NCI-H2081 (cell line): ENCODE measurements at places on chromosomes 13 and 19.

- peak; percentile 89 for DNase-seq
Measured at GRCh38 chr13:39765801-39766463, 110.5 kb downstream of the COG6 start.

- no peak for DNase-seq
Measured at GRCh38 chr19:31181535-31181934, 167.7 kb downstream of the TSHZ3 start.

DNA sequence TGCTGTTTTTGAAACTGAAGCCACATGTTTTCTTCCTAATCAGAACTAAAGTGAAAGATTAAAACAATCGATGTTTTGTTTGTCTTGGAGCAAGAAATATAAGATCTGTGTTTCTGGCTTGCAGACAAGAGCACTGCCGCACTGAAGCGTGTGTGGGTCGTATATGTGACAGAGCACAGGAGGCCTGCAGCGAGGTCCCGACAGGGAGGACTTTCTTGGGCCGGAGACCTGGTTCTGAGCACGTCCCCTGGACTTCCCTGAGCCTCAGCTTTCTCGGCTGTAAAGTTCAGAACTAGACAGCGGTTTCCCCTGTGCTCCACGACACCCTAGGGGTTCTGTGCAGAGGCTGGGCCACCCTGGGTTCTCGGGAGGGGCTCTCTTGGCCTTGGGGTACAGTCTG, 60.5 kb downstream of the GADD45B start:
- DNase-seq = no peak

GRCh38 chr19:31448221-31448657, 99.0 kb upstream of the TSHZ3 start:
- no peak for DNase-seq

DNA sequence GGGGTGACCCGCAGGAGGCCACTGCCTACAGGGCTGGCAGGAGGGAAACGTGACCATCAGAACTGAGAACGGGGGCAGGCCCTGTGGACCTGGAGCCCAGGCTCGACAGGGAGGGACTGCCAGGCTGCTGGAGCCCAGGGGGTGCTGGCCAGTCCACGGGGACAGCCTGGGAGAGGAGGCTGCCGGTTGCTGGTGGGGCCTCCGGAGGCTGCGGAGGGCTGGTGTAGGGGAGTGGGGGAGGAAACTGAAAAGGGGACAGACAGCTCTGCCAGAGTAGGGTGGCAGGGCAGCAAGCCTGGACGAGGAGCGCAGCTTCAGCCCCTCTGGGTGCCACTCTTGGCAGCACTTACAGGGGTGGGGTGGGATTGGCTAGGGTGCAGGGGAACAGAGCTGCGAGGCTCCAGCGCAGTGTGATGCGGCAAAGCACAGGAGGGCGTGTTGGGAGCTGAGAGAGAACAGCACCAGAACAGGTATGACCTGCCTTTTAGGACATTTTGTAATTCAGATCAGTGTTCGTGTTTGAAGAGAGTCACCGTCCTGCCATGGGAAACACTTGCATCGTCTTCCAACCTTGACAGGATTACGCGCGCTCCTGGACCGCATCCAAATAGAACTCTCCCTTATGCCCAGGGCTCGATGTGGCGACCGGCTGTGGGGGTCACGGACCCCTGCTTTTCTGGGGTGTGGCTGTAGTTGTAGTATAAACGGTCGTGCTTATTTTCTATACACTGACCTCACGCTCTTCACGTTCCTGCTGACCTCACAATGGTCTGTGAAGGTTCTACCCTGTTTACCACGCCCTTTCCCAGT, 19.9 kb upstream of the ARHGEF7 start:
- DNase-seq = no peak

GRCh38 chr13:51267622-51268021, 45.4 kb downstream of the FAM124A start:
- no peak for DNase-seq

DNA sequence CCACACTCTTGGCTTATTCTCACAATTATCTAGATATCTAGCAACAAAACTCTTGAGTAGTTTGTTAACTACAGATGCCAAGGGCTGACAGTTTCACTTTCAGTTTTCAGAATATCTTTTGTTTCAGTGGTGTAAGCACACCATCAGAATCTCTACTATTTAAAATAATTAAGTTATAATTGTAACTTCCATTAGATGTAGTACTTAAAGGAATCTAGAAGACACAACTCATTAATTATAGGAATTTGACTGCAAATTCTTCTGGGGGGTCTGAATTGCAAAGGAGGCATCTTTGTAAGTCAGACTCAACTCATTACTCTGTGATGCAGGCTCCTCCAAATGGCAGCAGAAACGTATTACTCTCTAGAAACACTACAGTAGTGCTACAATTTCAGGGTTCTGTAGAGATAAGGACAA, 44.9 kb upstream of the USPL1 start:
- DNase-seq = no peak

DNA sequence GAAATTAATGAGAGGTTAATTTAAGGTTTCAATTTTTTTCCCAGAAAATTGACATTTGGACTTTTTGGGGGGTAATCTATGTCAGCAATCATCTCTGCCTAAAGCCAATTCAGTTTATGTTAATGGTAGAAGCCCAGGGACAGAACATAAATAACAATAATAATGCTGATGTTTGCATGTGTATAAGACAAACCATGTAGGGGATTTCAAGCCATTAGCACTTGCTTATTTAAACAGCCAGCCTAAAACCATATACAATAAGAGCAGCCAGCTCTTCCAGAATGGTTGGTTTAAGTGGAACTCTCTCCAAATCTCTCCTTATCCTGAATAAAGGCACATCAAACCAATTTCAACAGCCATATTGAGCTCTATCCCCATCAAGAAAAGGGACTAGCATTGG, 7.0 kb upstream of the FOXO1 start:
- no peak for DNase-seq

DNA sequence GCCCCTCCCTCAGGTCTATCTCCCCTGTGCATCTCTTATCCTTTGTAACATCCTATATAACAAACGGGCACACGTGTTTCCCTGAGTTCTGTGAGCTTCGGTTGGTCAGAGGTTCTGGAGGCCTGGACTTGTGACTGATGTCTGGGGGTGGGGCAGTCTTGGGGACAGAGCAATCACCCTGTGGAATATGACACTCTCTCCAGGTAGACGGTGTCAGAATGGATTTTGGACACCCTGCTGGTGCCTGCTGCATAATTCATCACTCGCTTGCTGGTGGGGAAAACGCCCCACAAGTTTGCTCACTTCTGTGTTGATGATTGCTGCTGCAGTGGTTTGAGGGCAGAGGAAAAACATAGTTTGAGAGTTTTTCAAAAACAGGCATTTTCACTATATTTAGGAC, 223.2 kb downstream of the UQCRFS1 start:
- DNase-seq = no peak

GRCh38 chr13:100825557-100825956, 151.0 kb upstream of the TMTC4 start:
- no peak for DNase-seq

GRCh38 chr13:49410006-49410405, 33.9 kb downstream of the CAB39L start:
- DNase-seq = no peak

DNA sequence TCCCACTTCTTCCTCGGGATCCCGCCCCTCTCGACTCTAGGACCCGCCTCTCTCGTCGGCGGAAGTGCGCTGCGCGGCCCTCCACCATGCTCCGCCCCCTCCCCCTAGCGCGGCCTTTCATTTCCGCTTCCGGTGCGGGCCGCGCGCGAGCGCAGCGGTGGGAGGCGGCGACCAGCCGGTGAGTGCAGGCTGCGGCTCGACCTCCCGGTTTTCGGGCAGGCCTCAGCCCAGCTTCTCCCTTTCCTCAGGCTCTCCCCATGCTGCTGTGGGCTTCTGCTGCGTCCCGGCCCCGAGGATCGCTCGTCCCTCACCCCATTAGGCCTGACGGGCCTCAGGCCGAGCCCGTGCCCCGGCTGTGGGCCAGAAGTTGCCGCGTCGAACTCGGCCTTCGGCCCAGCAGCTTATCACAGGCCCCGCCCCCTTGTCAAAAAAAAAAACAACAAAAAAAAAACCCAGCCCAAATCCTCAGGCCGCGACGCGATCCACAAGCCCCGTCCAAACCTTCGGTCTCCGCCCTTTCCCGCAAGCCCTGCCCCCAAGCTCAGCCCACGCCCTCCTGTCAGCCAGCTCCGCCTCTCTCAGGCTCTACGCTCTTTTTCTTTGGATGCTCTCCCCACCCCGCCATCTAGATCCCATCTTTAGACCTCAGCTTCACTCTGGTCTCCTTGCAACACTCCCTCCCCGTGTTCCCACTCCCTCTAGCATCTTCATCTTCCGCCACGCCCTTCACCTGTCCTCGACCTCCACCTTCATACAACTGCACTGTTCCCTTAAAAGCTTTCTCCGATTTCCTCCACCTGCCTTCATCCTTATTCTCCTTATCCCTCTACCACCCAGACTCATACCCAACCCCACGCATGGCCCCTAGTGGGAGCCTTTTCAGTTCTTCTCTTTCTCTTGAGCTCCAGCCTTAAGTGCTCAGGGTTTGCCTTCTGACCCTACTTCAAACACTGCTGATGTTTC, at the start of gene CLASRP:
TSS of gene CLASRP (plus strand) at position 115 of the 963 bp plus-strand sequence. CDS start 1,168 bp downstream, outside the sequence.
- DNase-seq = peak; percentile 81

DNA sequence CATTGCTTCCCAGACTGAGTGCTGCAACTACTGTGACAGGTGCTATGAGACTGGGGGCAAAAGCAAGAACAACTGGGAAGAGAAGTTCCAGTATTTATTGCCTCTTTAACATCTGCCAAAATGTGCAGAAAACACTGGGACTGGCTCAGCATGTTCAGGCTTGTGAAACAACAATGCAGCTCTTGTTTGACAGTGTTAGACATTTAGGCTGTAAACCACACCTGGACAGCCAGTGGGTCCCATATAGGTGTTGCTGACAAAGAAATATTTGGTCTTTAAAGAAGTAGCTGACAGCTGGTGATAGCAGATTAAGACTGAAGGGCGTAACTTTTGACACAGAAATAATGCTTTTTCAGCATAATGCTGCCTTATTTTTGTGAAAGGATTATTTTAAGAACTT, 88.1 kb downstream of the STOML3 start:
- peak; percentile 57 for DNase-seq

DNA sequence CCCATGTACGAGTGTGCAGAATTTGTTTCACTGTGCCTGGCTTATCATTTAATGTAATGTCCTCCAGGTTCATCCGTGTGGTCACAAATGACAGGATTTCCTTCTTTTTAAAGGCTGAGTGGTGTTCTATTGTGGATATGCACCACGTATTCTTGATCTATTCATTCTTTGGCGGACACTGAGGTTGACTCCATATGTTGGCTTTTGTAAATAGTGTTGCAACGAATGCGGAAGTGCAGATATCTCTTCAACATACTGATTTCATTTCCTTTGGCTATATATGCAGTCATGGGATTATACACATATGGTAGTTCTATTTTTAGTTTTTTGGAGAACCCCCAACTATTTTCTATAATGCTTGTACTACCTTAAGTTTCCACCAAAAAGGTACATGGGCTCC, 13.0 kb downstream of the OR7A5 start:
- no peak for DNase-seq

DNA sequence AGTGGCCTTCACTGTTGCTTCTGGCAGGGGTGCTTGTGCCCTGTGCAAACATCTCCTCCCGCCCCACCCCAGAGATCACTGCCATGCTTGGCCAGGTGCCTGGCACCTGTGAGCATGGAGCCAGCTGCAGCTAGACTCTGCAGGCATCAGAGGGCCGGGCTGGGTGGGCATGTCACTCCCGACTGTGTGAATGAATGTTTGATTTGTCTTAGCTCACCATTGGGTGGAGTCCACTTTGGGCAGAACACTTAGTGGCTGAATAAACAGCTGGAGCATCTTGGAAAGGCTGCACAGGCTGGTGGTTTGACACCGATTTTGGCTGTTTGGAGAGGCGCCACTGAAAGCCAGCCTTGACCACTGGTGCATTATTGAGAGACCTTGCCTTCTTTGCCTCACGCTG, 267.3 kb downstream of the DLEU7 start:
- DNase-seq = peak; percentile 84

GRCh38 chr13:113299951-113300350, 2.9 kb downstream of the LAMP1 start:
- DNase-seq = no peak

- no peak for DNase-seq
Measured at GRCh38 chr13:60398907-60399589, 2.0 kb downstream of the TDRD3 start.

DNA sequence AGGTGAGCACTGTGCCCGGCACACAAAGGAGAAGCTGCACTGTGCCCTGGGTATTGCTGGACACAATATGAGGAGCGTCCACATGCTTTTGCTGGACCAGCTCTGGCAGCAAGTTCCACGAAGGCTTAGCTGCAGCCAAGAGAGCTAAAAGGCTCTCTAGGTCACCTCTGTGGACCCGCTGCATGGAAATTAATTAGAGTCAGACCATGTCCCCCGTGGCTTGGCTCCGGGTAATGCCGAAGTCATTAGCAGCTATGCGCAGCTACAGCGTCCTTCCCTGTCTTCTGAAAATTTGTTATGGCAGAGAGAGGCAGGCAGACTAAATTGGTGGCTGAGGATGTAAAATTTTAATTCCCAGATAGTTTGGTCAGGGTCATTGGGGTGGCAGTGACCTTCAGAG, 271.5 kb downstream of the SLC7A1 start:
- DNase-seq = no peak

GRCh38 chr13:42880056-42880605, 98.7 kb downstream of the FAM216B start:
- DNase-seq = no peak

DNA sequence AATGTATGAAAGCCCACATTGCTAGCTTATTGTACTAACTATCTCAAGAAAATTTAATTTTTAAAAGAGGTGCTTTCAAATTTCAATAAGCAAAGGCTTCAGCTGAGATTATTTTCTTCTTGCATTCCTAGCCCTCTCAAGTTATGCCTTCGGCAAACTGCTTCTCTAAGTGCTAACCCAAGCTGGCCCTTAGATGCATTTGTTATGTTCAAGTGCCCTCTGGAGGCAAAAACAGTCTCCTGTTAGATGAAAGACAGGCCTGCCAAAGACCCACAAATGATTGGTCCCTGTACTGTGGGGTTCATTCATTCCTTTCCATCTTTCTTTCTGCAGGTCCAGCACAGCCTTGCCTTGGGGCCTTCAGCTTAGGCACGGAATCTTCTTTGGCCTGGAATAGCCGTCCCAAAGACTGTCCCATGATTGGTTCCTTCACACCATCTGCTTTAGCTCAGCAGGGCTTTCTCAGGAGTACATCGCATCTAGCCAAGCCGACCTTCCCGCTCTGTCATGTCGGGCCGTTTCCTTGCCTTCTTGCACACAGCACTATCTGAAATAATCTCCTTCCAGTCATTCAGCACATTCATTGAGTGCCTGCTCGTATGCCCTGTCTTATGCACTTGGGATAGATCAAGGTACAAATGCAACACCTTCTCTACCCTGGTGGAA, 26.4 kb upstream of the TPTE2 start:
- DNase-seq = no peak
